Fibroblast of skin of abdomen (primary cell): ENCODE measurements at places on chromosomes 7 and 10.

GRCh38 chr10:107647462-107647861, 483.0 kb upstream of the SORCS1 start:
- no peak for DNase-seq

DNA sequence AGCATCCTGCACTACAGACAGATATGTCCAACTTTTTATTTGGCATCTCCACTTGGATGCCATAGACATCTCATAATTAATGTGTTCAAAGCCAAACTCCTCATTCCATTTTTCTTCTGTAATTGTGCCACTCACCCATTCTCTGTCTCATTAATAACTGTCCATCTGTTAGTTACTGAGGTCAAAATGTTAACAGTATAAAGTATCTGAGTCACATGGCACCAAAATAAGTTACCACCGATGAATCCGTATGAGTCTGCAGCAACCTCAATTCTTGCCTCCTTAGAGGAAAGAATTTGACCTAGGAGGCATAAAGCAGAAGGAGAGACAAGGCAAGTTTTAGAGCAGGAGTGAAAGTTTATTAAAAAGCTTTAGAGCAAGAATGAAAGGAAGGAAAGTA, 16.5 kb upstream of the NT5C3A start:
- DNase-seq, result no peak

GRCh38 chr10:34651416-34652195, 163.5 kb downstream of the PARD3 start:
- DNase-seq, result no peak

DNA sequence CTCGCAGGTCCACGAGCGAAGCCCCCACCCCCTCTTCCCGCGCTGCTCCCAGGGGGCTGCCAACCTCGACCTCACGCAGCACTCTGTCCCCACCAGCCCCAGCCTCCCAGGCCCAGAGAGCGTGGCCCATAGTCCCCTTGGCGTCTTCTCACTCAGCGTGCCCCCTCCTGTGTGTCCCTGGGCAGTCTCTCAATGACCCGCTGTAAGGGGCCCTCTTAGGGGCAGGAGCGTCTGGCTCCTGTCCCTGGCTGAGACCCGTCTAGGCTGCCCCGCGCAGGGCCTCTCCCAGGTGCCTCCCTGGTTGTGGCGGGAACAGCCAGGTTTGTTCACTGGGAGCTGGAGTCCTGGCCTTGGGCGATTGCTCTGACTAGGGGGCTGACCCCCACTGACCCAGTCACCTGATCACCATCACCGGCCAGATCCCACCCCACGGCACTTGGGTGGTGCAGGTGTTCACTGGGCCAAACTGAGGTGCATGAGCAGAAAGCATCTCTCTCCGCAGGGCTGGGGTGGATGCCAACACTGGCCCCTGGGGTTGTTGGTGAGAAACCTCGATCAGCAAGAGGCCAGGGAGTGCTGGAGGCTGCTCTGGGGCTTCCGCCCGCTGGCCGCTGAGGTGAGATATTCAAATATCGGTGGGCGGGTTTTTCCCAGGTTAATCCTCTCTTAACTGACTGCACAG, 12.6 kb upstream of the WDFY4 start:
- no peak for DNase-seq

DNA sequence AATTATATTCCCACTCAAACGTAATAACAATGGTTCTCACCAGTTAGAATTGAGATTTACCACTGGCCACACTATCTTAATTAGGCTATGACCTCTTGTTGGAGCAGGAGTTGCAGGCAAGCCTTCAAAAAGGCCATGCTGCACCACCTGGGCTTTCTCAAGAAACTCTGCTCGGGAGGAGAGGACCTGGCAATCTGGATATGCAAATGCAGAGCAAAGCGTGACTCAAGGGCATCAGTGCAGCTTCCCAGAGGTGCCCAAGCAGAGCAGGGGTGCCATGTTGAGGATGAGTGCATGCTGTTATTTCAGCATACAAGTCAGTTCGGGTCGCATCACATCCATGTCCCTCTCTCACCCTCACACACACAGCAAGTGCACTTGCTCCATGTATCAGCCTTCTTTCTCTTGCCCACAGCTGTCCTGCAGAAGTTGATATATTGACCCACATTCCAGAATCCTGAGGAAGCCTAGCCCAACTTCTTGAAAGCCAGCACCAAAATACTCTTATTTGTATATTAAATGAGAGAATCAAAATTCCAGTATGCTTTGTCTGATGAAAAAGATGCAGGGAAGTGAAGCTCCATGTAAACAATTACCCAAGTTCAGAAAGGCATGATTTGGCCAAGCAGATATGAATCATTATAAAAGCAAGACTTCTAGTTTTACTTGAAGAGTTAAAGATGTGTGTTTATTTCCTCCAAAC, 55.7 kb upstream of the IL6 start:
- peak; percentile 34 for DNase-seq

DNA sequence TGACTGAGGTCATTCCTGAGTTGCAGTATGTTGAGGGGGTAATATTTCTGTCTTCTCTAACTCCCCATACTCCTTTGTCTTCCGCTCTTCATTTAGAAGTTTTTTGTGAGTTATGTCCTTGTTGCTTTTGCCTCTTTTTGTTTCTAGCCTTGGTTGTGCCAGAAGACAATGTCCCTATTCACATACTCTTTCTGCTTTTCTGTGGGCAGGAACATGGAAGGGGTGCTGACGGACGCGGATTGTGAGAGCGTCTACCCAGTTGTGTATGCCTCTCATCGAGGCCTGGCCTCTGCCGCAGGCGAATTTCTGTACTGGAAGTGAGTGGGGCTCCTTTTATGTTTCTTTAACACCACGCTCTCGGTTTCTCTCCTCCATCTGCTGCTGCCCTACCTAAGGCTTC, 20.5 kb downstream of the STAG3 start:
- no peak for DNase-seq

DNA sequence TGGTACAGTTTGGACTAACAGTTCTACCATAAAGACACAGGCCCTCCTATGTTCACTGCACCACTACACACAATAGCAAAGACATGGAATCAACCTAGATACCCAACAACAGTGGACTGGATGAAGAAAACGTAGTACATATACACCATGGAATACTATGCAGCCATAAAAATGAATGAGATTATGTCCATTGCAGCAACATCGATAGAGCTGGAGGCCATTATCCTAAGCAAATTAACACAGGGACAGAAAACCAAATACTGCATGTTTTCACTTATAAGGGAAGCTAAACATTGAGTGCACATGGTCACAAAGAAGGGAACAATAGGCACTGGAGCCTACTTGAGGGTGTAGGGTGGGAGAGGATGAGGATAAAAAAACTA, 75.0 kb downstream of the MEST start:
- DNase-seq, result no peak

- peak; percentile 73 for DNase-seq
Observed at GRCh38 chr7:44240983-44241510, 40.3 kb downstream of the YKT6 start.

GRCh38 chr10:79022565-79023230, 46.1 kb upstream of the ZMIZ1 start:
- DNase-seq, result no peak

- DNase-seq, result no peak
Observed at GRCh38 chr10:1483826-1484225, 253.5 kb downstream of the ADARB2 start.

- DNase-seq, result peak; percentile 81
Observed at GRCh38 chr7:43756368-43757072, 2.0 kb upstream of the BLVRA start.

GRCh38 chr7:49766966-49767365, 6.5 kb upstream of the VWC2 start:
- no peak for DNase-seq

DNA sequence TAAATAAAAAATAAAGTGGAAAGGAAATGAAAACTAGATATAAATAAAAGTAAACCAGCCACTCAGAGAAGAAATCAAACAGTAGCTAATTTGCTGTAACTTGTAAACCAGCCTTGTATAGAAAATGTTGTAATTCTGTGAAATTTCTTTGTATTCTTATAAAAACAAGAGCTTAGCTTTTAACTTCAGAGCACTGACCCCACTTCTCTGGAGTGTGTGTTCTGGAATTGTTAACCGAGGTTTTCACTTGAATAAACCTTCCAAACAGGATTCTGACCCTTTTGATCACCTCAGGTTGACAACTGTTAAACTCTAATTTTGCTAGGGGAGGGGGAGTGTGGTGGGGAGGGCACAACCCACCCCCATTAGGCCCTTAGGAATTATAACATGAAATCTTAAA, 151.9 kb upstream of the TRIM24 start:
- no peak for DNase-seq

- no peak for DNase-seq
Observed at GRCh38 chr10:52357971-52358370, 43.9 kb downstream of the DKK1 start.

- no peak for DNase-seq
Observed at GRCh38 chr7:21603972-21604749, 61.3 kb downstream of the DNAH11 start.

GRCh38 chr10:16559236-16559773, 37.6 kb upstream of the C1QL3 start:
- no peak for DNase-seq

DNA sequence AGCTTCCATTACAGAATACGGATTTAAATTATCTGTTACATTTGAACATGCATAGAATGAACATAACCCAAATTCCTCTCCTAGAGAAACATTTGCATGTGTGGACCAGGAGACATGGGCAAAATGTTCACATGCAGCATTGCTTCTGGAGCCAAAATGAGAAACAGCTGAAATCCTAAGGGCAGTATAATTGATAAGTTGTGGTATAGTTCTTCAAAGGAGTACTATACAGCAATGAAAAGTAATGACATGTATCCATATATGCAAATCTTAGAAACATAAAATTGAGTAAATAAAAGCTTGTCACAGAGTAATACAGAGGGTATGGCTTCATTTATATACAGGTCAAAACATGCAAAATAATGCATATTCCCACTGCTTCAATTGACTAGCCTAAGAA, 77.1 kb downstream of the RAB11FIP2 start:
- DNase-seq, result no peak

GRCh38 chr7:85135977-85136376, 50.9 kb downstream of the SEMA3D start:
- DNase-seq, result peak; percentile 92

- no peak for DNase-seq
Observed at GRCh38 chr7:38702002-38702535, 70.9 kb upstream of the AMPH start.

- DNase-seq, result no peak
Observed at GRCh38 chr10:133459454-133460207, 5.9 kb downstream of the SCART1 start.

DNA sequence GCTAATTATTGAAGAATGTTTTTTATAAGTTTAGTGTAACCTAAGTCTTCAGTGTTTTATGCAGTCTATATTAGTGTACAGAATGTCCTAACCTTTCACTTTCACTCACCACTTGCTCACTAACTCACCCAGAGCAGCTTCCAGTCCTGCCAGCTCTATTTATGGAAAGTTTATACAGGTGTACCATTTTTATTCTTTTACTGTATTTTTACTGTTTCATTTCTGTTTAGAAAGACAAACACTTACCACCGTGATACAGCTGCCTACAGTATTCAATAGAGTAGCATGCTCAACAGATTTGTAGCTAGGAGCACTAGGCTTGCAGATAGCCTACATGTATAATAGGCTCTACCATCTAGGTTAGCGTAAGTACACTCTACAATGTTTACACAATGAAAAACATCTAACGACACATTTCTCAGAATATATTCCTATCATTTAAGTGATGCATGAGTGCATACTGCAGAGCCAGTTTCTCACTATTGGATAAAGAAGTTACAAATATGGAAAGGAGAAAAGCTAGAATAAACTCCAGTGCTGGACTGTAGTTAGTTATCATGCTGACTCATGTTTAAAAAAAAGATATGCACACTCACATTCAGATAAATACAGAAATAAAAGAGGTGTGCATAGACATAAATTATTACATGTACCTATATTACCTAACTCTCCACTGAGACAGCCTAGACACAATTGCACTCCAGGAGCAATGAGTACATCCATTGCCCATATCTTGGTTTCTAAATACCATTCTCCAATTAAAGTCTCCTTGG, 30.4 kb downstream of the STEAP1B start:
- no peak for DNase-seq

DNA sequence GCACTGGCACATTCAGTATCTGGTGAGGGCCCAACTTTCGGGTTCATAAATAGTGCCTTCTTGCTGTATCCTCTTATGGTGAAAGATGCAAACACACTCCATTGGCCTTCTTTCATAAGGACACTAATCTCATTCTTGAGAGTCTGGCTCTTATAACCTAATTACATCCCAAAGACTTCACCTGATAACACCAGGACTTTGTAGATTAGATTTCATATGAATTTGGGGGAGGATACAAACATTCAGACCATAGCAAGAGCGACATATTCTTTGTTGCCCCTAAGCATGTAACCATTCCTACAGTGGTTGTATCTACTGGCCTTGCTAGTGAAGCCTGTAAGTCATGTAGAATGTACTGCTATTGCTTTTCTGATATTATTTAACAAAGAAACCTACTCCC, 525.2 kb downstream of the GFRA1 start:
- no peak for DNase-seq

- no peak for DNase-seq
Observed at GRCh38 chr7:5445981-5446594, 22.5 kb upstream of the TNRC18 start.

DNA sequence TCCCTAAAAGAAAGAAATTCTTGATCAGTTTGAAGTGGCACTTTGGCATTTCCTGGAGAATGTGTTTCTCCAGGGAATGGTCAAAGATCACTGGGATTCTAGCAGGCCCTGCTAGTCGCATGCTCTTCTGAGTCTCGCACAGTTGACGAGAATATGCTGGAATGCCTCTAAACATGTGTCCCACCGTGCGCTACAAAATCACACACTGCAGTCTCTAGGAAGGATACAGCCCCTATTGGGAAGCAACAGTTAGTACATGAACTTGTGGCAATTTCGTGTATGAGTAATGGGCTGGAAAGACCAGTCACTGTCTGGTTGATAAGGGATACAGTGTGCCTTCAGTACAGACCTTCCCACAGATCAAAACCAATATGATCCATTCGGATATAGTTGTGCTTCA, 257.9 kb downstream of the PRPF18 start:
- peak; percentile 33 for DNase-seq

DNA sequence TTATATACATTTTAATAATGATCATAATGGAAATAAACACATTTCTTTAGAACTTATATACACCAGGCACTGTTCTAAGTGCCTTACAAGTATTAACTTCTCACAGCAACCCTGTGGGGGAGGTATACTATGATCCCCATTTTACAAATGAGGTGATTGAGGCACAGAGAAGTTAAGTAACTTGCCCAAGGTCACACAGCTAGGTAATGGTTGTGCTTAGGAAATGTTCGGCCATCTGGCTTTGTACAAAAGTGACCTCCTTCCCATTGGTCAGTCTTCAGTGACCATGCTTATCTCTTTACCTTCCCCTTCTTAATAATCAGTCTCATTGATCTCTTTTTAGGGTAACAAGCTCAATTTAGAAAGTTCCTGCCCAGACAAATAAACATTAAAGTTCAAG, 158.8 kb downstream of the KIAA1217 start:
- DNase-seq, result no peak

- no peak for DNase-seq
Observed at GRCh38 chr7:2698581-2699288, 10.7 kb downstream of the AMZ1 start.

- DNase-seq, result no peak
Observed at GRCh38 chr7:80637454-80637853, 988 bp upstream of the CD36 start.

- peak; percentile 61 for DNase-seq
Observed at GRCh38 chr10:69372126-69372980, 44.4 kb downstream of the TACR2 start.

GRCh38 chr10:22341190-22341925, 3.9 kb upstream of the SPAG6 start:
- no peak for DNase-seq

GRCh38 chr7:2170576-2171521, 61.9 kb downstream of the MAD1L1 start:
- DNase-seq, result no peak

- peak; percentile 78 for DNase-seq
Observed at GRCh38 chr7:93948106-93948505, 26.6 kb downstream of the GNG11 start.
